H1 (cell line): ENCODE measurements at places on chromosomes 4 and X. TPM values are rescaled to one million over a fixed set of nuclear protein-coding genes. Genes with fewer than 3 reads are reported as not detected.
A peak's percentile ranks its signal among the peaks of the same experiment; 100 is the strongest.

GRCh38 chr4:94766856-94767255 is 9.1 kb downstream of the BMPR1B start:
- no peak for DNase-seq

- no peak for DNase-seq
Measured at GRCh38 chr4:144656850-144657249, 10.9 kb downstream of the HHIP start.

CCNB3 gene
- 0.30 and 0.31 TPM in 2 replicates for polyA plus RNA-seq

GRCh38 chrX:114584983-114585842 is 1.3 kb downstream of the HTR2C start:
- no peak for DNase-seq

DNA sequence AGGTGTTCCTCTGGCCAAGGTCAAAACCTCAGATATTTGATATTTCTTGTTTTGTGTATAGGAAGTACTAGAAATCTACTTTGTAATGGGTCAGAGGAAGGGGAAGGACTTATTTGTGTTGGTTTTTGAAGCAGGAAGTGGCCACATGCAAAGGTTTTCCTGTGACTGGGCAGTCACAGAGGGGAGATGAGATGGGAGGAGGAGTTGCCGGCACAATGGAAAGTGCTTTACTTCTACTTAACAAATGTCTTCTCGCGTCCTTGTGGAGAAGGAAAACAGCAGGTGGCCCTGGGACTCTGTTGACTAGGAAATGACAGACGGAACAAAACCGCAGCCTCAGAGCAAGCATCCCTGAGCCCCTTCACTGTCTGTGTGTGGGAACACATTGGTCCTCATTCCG is 46.6 kb downstream of the SHROOM2 start:
- DNase-seq, result no peak

ADH4 gene
- polyA plus RNA-seq, result not detected in 2 replicates

DNA sequence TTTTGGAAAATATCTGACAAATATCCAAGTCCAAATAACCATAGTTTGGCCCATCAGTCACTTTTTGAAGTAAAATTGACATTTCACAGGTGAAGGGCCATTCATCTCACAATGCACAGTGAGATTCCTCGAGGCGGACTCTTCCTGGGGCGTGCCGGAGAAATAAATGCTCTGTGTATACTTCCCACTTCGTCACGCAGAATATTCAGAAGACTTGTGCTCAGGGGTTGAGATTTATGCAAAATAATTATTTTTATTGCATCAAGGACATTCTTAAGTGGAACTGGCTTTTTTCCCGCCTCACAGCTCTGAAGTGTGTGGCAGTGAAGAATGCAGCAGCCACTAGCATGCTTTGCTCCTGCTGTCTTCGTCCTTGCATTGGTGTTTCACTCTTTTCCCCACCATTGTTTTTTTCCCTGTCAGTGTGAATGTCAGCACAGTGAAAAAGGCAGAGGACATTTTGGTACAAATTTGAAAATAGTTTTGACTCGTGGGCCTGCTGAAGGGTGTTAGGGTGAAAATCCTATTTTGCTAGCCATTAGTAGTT is 70.6 kb downstream of the FAM193A start:
- no peak for DNase-seq

- peak; percentile 38 for DNase-seq
Measured at GRCh38 chr4:3262208-3263052, 13.5 kb downstream of the MSANTD1 start.

MAD2L1 gene
- 51.1 and 59.7 TPM in 2 replicates for polyA plus RNA-seq

GRCh38 chrX:37918168-37918567 is 70.8 kb upstream of the DYNLT3 start:
- DNase-seq, result no peak

GABRE gene
- polyA plus RNA-seq, result 7.0 and 16.3 TPM in 2 replicates

GRCh38 chr4:20462426-20463175 is 210.9 kb downstream of the SLIT2 start:
- DNase-seq, result no peak

DNA sequence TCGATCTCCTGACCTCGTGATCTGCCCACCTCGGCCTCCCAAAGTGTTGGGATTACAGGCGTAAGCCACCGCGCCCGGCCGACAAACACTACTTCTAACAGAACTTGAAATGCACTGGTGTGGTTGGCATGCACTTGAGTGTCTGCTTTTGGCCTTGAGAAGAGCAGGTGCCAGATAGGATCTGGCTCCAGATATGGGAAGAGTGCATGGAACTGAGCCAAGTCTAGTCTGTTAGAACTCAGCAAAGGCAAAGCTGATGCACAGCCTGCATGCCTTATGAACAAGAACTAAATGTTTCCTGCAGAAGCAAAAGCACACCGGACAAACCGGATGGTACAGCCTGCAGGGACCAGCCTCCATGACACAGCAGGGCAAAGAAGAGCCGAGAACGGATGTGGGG is 35.1 kb upstream of the TBL1X start:
- DNase-seq, result no peak

GRCh38 chrX:28312259-28312658 is 275.0 kb upstream of the IL1RAPL1 start:
- DNase-seq, result no peak

STPG2 gene
- 0.03 TPM in 1 of 2 replicates, not detected in the other for polyA plus RNA-seq

DNA sequence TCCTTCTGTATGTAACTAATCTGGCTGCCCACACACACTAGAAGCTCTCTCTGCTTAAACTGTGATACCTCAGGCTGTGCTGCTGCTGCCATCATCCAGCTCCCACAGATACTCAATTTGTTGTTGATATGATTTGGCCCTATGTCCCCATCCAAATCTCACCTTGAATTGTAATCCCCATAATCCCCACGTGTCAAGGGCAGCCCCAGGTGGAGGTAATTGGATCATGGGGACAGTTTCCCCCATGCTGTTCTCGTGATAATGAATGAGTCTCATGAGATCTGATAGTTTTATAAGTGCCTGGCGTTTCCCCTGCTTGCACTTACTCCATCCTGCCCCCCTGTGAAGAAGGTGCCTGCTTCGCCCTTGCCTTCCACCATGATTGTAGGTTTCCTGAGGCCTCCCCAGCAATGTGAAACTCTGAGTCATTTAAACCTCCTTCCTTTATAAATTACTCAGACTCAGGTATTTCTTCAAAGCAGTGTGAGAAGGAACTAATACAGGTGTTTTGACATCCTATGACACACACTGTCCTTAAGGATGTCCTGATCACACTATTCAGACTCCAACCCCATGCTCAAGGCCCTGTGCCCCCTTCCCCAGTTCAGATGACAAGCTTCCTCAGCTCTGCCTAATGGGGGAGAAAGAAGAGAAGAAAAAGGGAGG is 2.9 kb upstream of the ATOH1 start:
- DNase-seq, result no peak

GRCh38 chr4:3628868-3629175 is 96.6 kb upstream of the LRPAP1 start:
- no peak for DNase-seq

DNA sequence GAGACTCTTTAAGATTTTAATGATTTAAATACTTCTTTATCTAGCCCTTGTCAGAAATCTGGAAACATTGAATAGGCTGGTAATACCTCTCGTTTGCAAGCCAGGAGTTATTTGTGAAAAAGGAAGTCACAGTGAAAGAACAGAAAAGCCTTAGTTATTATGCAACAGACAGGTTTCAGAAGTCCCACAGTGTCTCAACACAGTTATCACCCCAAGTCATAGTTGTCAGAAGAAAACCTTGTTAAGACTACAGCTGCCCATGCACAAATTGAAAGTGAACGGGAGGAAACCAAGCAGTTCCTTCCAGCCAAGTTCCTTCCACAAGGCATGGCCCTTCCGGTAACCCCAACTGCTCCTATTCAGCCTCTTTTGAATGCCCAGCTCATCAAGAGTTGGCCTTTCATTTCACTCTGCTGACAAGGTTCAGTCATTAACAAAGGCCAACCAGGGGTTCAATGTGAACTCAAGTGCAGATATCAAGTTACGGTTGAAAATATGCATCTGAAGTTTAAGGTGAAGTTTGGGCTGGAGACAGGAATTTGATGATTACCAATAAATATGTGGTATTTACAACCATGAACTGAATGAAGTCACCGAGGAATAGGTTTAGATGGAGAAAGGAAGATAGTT is 15.6 kb downstream of the ALPK1 start:
- no peak for DNase-seq
